ENCODE measurements at places on chromosomes 13 and 19.
A peak's percentile ranks its signal among the peaks of the same experiment; 100 is the strongest.

DNA sequence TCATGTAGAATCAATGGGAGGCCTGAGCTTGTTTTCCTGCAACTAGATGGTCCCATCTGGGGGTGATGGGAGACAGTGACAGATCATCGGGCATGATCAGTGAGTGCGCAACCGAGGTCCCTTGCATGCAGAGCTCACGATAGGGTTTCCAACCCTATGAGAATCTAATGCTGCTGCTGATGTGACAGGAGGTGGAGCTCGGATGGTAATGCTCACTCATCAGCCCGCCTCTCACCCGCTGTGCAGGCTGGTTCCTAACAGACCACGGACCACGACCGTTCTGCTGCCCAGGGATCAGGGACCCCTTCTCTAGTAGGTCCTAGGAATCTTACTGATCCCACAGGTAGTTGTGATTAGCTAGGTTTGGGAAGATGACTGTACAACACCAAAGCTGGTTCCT is 23.5 kb upstream of the GARRE1 start:
- DNase-seq, result no peak

- peak; percentile 84 for DNase-seq
These were observed 55.4 kb downstream of the INTS6 start for GRCh38 chr13:51397262-51397941.

- DNase-seq, result peak; percentile 80
These were observed 165.2 kb downstream of the STK24 start for GRCh38 chr13:98411617-98412265.

DNA sequence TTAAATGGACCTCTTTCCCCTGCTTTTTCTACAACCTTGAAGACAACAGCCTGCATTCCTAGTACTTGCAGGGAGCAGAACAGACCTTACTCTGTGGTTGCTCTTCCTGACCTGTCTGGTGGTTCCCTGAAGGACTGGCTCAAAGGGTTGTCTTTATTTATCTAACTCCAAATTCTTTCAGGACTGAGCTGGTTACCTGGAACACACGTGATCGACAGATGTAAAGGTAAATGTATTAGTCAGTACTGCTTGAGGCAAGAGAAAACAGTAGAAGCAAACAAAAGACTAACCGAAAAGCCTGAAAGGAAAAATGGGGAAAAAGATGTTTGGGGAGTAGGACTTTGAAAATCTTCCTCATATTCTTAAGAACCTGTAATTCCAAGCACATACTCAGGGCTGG is 17.9 kb downstream of the ZNF558 start:
- DNase-seq, result no peak

- DNase-seq, result no peak
These were observed 53.4 kb downstream of the ING1 start for GRCh38 chr13:110766671-110767430.

DNA sequence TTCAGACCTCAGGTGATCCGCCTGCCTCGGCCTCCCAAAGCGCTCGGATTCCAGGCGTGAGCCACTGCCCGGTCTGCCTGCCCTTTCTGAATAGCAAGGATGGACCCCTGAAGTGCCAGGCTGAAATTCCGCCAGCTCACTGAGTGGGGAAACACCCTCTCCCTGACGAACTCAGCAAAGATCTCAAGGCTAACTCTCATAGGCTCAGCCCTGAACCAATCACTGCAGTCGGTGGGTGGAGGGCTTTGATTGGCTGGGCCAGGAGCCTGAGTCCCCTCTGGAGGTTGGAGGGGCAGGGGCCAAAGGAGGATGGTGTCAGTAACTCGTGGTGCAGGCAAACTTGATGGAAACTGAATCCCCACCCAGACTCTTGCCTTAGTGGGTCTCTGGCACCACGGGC is 11.2 kb upstream of the COMP start:
- no peak for DNase-seq

Data from sigmoid colon (tissue), 7 donors.